ENCODE measurements at places on chromosomes 4 and X.

GRCh38 chrX:67714004-67714403 is 170.2 kb downstream of the AR start:
- DNase-seq: no peak

GRCh38 chr4:144592264-144592663 is 53.7 kb upstream of the HHIP start:
- no peak for DNase-seq

- DNase-seq: no peak
Measured at GRCh38 chrX:101171883-101172400, 47.6 kb upstream of the DRP2 start.

- DNase-seq: no peak
Measured at GRCh38 chrX:7145454-7145853, 2.1 kb upstream of the STS start.

DNA sequence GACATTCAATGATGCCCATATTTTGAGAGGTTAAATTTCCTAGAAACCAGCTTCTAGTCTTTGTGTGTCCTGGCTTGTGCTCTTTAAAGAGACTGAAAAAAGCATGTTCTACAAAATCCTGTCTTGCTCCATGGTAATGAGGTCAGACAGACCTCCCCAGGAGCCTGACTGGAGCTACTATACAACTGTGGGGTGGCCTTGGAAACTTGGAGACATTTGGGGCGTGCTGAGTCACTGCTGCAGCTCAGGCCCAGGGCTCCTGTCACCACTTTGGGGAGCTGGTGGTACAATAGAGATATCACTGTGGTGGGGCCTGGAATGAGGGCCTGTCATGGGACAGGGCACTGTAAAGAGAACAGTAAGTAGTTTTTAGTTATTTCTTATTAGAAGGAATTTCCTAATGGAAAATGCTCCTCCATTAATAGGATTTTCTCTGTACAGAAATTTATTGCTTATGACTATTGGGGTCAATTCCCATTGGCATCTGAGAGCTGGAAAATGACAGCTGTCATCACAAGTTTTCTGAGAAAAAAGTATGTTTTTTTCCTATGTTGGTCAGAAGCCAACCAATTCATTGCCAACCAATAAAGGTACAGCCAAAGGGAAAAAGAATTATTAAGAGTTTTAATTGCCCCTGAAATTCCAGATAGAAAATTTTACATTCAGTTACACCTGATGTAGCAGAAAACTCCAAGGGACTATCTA is 207.4 kb upstream of the JADE1 start:
- DNase-seq: no peak

DNA sequence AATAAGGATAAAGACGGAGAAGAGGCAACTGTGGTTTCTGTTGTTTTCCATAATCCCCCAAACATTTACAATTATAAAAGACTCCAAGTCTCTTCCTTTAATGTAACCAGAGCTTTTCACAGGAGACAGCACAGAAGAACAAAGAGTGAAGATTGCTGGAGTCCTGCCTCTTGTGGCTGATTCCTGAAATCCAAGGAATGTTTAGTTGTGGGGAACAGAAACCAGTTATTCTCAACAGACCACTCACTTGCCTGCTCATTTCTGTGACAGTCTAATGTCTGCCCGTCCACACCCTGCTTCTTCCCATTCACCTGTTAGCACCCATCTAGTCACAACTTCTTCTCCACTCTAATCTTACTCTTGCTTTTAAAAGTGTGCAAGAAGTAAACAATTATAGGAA is 12.1 kb downstream of the TEX13B start:
- no peak for DNase-seq

DNA sequence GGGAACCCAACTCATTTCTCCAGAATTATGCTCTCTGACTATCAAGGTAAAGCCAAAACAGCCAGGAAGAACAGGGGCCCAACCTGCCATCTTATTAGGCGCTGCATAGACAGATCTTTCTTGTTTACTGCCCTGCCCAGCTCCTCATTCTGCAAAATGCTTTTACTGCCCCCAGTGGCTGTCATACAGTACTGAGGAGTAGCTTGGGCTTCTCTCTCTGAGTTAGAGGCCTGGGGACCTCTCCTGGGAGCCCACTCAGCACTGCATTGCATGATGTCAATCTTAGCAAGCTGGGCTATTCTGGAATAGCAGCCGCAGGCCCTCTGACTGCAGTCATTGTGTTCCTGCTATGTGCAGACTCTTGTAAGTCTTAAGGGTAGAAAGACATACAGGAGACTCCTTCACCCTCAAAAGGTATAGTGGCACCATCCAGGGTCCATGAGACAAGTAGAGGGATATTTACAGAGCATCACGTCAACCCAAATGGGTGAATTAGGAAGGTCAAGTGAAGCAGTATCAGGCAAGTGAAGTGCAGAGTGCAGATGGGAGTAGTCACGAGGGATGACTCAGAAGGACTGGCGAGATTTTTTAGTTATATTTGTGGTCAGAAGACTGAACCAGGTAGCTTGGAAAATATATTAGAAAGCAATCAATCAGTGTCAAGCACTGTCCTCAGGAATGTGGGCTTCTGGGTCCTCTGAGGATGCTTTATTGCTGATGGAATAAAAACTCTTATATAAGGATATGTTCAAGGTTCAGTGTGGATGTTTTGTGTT is 294.1 kb upstream of the SFRP2 start:
- DNase-seq: no peak

DNA sequence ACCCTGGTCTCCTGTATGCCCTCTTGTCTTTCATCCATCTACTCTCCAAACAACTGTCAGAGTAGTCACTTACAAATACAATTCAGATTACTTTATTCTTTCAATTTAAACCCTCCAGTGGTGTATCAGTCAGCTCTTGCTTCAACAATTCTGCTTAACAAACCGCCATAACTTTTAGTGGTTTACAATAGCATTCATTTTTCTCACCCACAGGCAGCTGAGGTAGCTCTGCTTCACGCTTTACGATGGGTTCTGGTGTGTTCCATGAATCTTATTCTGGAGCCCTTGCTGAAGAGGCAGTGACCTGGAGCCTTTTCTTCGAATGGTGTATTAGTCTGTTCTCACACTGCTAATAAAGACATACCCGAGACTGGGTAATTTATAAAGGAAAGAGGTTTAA is 86.2 kb upstream of the CAMK2D start:
- DNase-seq: no peak

DNA sequence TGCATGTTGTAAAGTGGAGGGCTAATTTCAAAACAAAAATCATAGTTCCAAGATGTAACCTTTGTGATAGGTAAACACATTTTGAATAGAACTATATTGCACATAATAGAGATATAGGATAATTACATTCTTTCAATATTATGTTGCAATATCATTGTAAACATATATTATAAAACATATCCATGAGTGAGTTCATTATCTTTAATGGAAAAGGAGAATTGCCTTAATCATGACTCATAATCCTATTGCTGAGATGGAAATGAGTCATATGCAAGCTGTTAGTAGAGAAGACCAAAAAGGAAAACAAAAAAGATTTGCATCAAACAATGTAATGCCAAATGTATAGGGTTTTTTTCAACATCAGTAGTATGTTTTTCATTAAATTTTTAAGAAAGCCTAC is 73.7 kb upstream of the WDR44 start:
- no peak for DNase-seq

- DNase-seq: no peak
Measured at GRCh38 chr4:61886131-61886530, 686.0 kb downstream of the ADGRL3 start.

DNA sequence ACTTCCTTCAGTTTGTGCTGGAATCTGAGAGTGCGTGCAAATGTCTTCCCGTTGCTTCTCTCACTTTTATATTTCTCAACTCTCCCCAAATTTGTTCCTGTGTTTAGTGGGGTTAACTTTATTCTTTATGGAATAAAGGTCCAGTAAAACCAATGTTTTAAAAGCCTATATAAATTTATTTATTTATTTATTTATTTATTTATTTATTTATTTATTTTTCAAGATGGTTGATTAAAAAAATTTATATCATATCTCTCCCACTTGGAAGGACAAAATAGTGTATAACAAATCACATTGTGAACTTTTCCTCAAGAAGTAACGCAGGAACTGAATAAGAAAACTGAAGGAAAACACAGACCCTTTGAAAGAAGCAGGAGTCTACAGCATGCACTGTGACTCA is 95.3 kb upstream of the ITM2A start:
- DNase-seq: no peak

DNA sequence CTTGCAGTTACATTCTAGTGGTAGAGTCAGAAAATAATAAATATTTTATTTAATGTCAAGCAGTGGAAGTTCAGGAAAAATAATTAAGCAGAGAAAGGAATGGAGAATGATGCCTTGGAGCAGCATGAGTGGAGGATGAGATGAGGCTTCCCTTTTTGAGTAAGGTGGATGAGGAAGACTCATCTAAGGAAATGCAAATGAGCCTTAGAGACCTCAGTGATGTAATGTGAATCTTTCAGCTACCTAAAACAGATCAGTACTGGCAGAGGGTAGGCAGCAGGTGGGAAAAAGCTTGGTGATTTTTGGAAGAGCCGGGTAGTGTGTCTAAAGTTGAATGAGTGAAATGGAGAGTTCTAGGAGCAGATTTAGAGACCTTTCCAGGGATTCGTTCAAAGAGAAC is 118.2 kb downstream of the GRID2 start:
- no peak for DNase-seq

DNA sequence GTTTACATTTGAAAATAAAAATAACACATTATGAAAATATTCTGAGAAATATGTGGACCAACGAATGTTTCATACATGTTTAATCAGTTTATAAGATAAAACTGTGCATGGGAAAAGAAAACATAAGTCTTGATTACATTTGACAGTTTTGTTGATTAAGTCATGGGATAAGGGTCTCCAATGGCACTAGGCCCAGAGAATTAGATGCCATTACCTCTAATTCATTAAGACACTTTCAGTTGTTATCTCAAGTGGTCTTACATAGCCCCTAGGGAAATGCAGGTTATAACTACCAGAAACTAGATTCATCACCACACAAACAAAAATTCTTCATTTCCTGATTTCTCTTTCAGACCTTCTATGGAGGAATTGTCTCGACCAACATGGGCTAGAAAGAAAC is 300.8 kb downstream of the PCDH7 start:
- DNase-seq: no peak

- DNase-seq: no peak
Measured at GRCh38 chr4:125484912-125485311, 170.2 kb downstream of the FAT4 start.

DNA sequence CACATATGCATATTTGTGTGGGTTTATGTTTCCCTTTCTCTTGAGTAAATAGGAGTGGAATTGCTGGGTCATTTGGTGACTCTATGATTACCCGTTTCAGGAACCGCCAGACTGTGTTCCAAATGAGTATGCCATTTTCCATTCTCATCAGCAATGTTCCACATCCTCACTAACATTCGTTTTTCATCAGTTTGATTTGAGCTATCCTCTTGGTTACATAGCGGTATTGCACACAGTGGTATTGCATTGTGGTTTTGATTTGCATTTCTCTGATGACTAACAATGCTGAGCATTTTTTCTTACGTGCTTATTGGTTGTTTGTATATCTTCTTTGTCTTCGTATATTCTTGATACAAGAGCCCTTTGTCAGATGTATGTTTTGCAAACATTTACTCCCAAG is 218.0 kb upstream of the AMOT start:
- DNase-seq: no peak

DNA sequence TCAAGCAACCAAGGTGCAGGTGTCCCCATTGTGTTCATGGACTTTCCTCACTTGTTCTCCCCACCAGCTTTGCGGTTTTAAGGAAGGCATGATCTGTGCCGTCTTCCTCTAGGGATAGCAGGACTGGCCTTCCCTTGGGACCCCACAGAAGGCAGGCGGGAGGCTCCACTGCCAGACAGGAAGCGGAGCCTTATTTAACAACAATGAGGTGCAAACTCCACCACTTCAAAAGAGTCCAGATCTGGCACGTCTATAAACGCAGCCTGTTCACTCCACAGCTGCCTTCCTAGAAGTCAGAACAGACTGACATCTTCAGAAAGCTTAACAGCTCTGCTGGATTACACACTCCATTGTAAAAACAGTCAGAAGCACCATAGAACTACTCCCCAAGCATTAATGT is 1.7 kb upstream of the GPR143 start:
- no peak for DNase-seq

- no peak for DNase-seq
Measured at GRCh38 chr4:153472122-153473037, 6.2 kb downstream of the TMEM131L start.

GRCh38 chrX:49165901-49166881 is 3.6 kb downstream of the MAGIX start:
- DNase-seq: peak; percentile 74

GRCh38 chr4:76301068-76301774 is 5.3 kb upstream of the STBD1 start:
- peak; percentile 49 for DNase-seq

GRCh38 chr4:181858741-181859140 is 384.5 kb upstream of the TENM3 start:
- no peak for DNase-seq

DNA sequence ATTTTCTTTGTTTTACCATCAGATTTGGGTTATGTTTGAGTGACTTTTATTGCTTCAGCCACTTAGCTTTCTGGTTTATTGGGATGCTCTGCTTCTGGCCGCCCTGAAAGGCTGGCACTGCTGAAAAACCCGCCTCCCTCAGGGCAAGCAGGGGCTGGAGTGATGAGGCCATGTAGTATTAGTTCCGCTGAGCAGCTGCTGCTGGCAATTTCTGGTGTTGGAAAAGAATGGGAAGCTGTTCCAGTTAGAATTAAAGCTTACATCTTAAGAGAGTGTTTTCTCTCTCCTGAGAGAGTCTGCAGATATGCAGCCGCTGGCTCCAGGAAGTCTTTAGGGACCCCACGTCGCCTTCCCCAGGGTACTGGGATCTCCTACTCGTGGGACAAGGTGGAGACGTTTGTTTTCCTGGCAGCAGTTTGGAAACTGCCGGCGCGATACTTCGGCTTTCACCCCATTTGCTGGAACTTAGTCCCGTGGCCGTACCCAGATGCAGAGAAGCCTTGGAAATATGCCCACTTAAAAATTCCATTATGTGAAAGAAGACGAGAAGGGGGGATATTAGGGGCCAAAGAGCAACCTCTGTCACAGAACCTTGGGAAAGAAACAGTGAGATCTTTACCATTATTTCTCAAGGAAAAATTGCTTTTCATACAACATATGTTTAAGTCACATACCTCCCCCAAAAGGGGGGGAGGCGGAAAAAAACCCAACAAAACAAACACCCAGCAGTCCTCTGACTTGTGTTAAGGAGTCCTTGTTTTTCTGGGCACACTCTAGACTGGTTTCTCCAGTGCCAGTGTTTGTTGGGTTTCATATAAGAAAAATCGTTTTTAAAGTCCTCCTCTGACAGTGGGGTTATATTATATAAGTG is 72.6 kb downstream of the TMEM131L start:
- no peak for DNase-seq

DNA sequence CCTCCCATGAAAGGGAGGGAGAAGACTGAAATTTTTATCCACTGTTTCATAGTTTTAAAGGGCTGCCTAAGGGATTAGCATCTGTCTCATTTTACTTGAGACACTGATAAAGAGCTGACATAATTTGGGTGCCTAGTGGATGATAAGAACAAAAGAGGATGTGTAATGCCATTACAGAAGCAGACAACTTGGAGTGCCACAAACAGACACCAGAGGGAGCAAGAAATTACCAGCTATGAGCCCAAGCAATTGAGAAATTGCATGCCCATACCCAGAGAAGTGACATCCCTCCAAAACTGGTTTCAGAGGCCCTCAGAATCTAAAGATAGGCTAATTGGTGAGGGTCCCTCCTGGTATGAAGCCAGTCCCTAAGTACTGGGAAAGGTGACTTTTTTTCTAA is 38.5 kb upstream of the POU3F4 start:
- DNase-seq: no peak

- no peak for DNase-seq
Measured at GRCh38 chr4:152824561-152824960, 44.8 kb downstream of the ARFIP1 start.

- DNase-seq: no peak
Measured at GRCh38 chrX:154443479-154443910, 446 bp upstream of the FAM50A start.
